Spinal cord (tissue), 10 donors: ENCODE measurements at places on chromosomes 13 and 19. TPM values are rescaled to one million over a fixed set of nuclear protein-coding genes. Genes with fewer than 3 reads are reported as not detected.

GRCh38 chr13:31929031-31929770, 102.4 kb upstream of the FRY start:
- no peaks in the 10 kb centered on the region for H3K27me3 ChIP-seq
- no peak overlapping the region for H3K4me3 ChIP-seq
- H3K36me3 ChIP-seq: no peaks in the 10 kb centered on the region
- H3K4me1 ChIP-seq: no peaks in the 10 kb centered on the region

- DNase-seq: no peak
- no peak overlapping the region for H3K4me3 ChIP-seq
- H3K4me1 ChIP-seq: no peaks in the 10 kb centered on the region
- H3K36me3 ChIP-seq: peaks cover 3% of the 10 kb centered on the region
Observed at GRCh38 chr13:35940734-35941133, 190.4 kb downstream of the DCLK1 start.

TMEM143 gene
- 6.7 TPM for total RNA-seq

- H3K27me3 ChIP-seq: no peaks in the 10 kb centered on the region
- peak overlapping the region; percentile 67 for H3K27ac ChIP-seq
- H3K4me3 ChIP-seq: peak overlapping the region; percentile 78
Observed at GRCh38 chr19:12733369-12734214, 892 bp downstream of the TRIR start.

DIRAS1 gene
- 6.9 TPM for total RNA-seq

- peaks cover 6% of the 10 kb centered on the region for H3K27me3 ChIP-seq
- no peak overlapping the region for H3K4me3 ChIP-seq
- no peaks in the 10 kb centered on the region for H3K36me3 ChIP-seq
- peaks cover 10% of the 10 kb centered on the region for H3K4me1 ChIP-seq
- no peak for DNase-seq
- no peak overlapping the region for H3K27ac ChIP-seq
Observed at GRCh38 chr19:44723299-44723951, 24.5 kb downstream of the CEACAM16 start.

DNA sequence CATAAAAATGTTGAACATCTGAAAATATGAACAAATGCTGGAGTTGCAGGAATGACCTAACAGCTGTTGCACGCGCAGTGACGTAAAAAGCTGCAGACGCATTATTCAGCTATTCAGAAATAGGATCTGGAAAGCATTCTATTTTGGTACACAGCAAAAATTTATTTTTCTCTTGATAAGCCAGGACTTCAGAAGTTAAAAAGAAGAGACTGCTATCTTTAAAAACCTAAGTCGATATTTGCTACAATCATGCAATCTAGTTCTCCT, 36.9 kb upstream of the STARD13 start:
- no peak overlapping the region for H3K27ac ChIP-seq
- no peaks in the 10 kb centered on the region for H3K4me1 ChIP-seq
- no peaks in the 10 kb centered on the region for H3K36me3 ChIP-seq
- no peaks in the 10 kb centered on the region for H3K27me3 ChIP-seq
- DNase-seq: no peak

DNA sequence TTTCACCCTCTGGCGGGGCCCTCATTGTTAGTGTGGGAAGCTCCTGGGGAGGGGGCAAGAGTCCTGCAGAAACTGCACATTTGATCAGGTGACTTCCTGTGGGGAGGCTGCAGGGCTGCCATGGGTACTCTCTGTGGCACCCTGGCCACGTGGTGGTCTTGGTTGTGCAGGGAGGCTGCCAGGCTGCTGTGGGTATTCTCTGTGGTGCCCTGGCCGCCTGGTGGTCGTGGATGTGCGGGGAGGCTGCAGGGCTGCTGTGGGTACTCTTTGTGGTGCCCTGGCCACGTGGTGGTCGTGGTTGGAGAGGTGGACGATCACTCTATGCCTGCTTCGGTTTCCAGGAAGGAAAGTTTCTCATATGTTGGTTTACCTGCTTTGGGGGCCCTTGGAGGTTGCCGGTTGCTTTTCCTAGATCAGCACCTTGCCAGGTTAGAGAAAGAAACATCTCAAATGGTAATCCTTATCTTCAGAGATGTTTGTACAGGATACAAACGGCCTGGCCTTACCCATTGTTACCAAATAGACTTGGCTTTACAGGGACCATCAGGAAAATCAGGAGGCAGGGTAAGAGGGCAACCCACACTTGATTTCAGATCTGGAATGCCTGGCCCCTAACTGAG, 22.9 kb downstream of the TEX29 start:
- H3K4me3 ChIP-seq: no peak overlapping the region
- peaks cover 24% of the 10 kb centered on the region for H3K36me3 ChIP-seq
- H3K4me1 ChIP-seq: peaks cover 6% of the 10 kb centered on the region
- H3K27me3 ChIP-seq: no peaks in the 10 kb centered on the region
- no peak overlapping the region for H3K27ac ChIP-seq

DNA sequence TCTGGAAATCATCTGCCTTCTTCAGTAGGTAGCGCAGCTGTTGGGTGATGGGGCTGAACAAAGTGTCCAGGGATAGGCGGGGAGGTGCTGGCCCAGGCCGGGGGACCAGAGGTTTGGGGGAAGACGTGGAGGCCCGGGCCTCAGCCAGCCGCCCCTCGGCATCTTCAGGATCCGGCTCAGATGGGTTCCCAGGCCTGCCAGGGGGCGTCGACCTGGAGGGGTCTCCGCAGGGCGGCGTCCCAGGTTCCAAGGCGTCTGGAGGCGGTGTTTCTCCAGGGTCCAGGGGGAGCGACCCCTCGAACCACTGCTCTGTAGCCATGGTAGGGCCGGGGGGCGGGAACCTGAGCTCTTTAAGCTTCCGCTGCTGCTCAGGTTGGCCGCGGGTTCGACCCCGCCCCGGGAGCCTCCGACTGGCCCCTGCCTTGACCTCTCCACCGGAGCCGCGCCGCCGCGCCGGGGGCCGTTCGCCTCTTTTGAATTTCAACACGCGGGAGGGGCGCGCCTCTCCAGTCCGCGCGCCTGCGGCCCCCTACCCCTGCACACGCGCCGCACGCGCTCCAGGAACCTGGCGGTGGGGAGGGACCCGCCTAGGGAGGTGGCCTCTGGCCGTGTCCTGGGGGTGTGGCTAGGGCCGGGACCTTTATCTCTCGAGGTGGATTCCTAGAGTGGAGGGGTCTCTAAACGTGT, at the start of gene C19orf67:
C19orf67 (minus strand) TSS at position 475 of the 687 bp plus-strand sequence; CDS start at position 319, 156 bp downstream.
- no peak for DNase-seq
- peaks cover 42% of the 10 kb centered on the region for H3K36me3 ChIP-seq
- peaks cover 26% of the 10 kb centered on the region for H3K4me1 ChIP-seq
- no peaks in the 10 kb centered on the region for H3K27me3 ChIP-seq
- H3K4me3 ChIP-seq: no peak within 1 kb of the TSS

DNA sequence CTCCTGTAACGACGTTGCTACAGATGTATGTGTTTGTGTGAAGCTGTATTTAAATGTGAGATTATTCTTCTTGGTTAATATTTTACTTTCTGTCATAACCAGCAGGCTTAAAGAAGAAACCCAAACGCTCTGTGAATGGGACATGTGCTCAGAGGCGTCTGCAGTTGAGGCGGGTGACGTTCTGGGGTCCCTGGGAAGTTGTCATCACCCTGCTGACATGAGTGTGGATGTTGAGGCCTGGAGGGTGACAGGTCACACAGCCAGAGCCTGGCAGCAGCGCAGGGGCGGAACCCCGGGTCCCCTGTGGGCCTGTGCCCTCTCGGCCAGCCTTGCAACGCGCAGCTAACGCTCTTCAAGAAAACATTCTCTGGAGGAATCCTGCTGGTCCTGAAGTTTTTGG, 16.6 kb downstream of the RASA3 start:
- H3K4me3 ChIP-seq: no peak overlapping the region
- no peaks in the 10 kb centered on the region for H3K27me3 ChIP-seq
- H3K36me3 ChIP-seq: peaks cover 24% of the 10 kb centered on the region

DNA sequence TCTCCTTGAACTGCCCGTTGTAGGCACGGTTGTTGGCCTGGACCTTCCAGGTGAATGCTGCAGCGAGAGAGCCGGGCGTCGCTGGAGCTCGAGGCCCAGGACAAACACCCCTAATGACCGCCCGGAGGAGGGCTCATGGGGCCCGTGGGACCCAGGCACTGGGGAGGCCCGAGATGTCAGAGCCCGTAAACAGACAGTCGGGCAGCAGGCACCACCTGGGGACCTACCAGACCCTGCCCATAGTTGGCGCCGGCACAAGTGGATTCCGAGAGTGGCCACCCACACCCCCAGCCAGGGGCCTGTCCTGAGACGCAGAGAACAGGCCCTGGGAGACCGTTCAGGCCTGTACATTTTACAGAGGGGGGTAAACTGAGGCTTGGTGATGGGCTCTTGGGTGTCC, 2.4 kb downstream of the ATP8B3 start:
- peaks cover 24% of the 10 kb centered on the region for H3K4me1 ChIP-seq
- H3K4me3 ChIP-seq: no peak overlapping the region
- no peak for DNase-seq
- no peaks in the 10 kb centered on the region for H3K27me3 ChIP-seq
- no peak overlapping the region for H3K27ac ChIP-seq
- peaks cover 10% of the 10 kb centered on the region for H3K36me3 ChIP-seq

GRCh38 chr13:110920038-110920437, 5.2 kb upstream of the ANKRD10 start:
- no peaks in the 10 kb centered on the region for H3K4me1 ChIP-seq
- H3K27ac ChIP-seq: no peak overlapping the region
- peaks cover 4% of the 10 kb centered on the region for H3K36me3 ChIP-seq
- no peak for DNase-seq
- H3K27me3 ChIP-seq: no peaks in the 10 kb centered on the region
- H3K4me3 ChIP-seq: no peak overlapping the region

DNA sequence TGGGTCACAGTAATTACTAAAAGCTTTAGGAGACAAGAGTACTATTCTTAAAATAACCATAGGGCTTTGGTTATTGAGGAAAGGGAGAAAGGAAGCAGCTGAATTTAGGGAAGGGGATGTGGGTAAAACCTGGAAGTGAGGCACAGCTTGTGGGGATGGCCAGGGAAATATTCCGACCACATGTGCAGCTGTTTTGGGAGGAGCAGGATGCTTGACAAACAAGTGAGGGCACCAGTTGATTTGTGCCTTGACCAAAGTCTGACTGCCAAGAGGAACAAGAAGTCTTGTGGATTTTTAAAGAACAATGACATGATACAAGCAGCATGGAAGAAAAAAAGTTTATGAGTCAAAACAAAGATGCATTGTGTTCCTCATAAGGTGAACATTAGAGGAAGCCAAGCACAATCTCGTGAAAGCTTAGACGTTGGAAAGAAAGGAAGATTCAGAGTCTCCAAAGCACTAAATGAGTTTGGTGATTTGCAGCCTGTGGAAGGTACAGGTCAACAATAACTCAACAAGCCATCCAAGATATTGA, 108.5 kb upstream of the GPC6 start:
- H3K27me3 ChIP-seq: no peaks in the 10 kb centered on the region
- no peak for DNase-seq
- H3K36me3 ChIP-seq: no peaks in the 10 kb centered on the region
- no peaks in the 10 kb centered on the region for H3K4me1 ChIP-seq

- H3K36me3 ChIP-seq: no peaks in the 10 kb centered on the region
- no peaks in the 10 kb centered on the region for H3K27me3 ChIP-seq
- no peak for DNase-seq
- H3K4me1 ChIP-seq: no peaks in the 10 kb centered on the region
- peak overlapping the region; percentile 70 for H3K27ac ChIP-seq
Observed at GRCh38 chr13:74574964-74575728, 440.9 kb upstream of the KLF12 start.

- DNase-seq: no peak
- no peak overlapping the region for H3K4me3 ChIP-seq
- H3K27me3 ChIP-seq: no peaks in the 10 kb centered on the region
- no peaks in the 10 kb centered on the region for H3K4me1 ChIP-seq
Observed at GRCh38 chr13:47327861-47328260, 431.0 kb upstream of the HTR2A start.

PROZ gene
- total RNA-seq: not detected

GRCh38 chr19:10118960-10119359, 739 bp downstream of the EIF3G start:
- no peak overlapping the region for H3K27ac ChIP-seq
- peaks cover 16% of the 10 kb centered on the region for H3K4me1 ChIP-seq
- DNase-seq: no peak
- H3K27me3 ChIP-seq: no peaks in the 10 kb centered on the region
- H3K36me3 ChIP-seq: peaks cover 54% of the 10 kb centered on the region
- peak overlapping the region; percentile 92 for H3K4me3 ChIP-seq

THSD8 gene
- total RNA-seq: not detected

DNA sequence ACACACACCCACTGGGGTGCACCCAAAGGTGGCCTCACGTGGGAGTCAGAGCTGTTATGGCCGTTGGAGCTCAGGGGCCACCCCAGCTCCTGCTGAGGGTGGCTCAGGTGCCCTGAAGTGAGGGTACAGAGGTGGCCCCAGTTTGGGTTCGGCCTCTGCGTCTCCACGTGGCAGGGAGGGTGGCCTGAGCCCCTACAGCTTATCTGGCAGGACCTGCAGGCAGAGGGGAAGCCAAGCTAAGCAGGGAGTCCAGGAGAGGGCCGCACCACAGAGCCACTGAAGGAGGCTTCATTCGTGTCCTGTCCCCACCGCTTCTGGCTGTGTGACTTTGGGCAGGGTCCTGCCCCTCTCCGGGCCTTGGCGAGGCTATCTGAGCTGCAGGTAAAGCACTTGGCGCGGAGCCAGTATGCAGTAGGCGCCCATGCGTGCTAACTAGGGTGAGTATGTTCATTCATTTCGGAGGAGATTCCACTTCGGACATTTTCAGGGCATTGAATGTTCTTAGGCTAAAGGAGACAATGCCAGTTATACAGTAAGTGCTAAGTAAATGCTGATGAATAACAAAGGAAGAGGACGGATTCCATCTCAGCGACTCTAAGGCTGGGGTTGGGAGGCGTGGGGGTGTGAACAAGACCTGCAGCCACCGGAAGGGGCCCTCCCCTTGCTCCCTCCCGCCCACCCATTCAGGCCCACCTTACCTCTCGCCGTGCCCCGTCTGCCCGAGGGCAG, 4.9 kb downstream of the REX1BD start:
- no peak overlapping the region for H3K4me3 ChIP-seq
- H3K27me3 ChIP-seq: peaks cover 20% of the 10 kb centered on the region
- DNase-seq: peak; percentile 41
- peaks cover 18% of the 10 kb centered on the region for H3K36me3 ChIP-seq
- no peak overlapping the region for H3K27ac ChIP-seq

DNA sequence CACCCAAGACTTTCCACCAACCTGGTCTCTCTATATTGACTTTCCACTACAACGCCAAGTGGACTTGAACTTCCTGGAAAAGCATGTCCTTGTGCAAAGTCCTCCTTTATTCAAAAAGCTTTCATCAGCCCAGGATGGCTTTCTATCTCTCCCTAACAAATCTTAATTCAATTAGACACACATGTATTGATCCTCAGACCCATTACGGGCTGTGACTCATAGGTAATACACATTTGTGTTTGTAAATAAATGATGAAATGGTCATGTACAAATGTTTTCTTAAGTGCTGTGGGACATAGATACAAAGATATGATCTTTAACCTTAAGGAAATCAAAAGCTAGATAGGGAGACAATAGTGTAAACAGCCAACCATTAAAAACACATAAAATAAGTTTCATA, 1189.7 kb downstream of the EFNB2 start:
- H3K36me3 ChIP-seq: no peaks in the 10 kb centered on the region
- no peak overlapping the region for H3K27ac ChIP-seq
- no peak overlapping the region for H3K4me3 ChIP-seq
- no peaks in the 10 kb centered on the region for H3K27me3 ChIP-seq
- H3K4me1 ChIP-seq: no peaks in the 10 kb centered on the region

TSSK6 gene
- 1.4 TPM for total RNA-seq

DNA sequence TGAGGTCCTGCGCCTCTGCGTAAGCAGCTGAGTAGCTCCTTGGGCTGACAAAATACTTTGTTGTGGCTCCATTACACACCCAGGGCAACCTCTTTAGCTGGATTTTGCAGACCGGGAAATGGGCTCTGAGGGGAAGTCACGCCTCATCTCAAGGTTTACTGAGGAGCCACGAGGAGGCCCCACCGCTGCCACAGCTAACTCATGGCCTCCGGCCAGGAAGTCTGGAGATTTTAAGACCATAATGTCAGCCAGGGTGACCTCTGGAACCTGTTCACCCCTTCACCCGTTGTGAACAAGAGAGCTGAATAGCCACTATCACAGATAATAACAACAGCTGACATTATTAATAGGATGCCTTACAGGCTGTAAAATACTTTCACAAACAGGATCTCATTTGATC, 351.3 kb upstream of the TMTC4 start:
- no peaks in the 10 kb centered on the region for H3K36me3 ChIP-seq
- no peak for DNase-seq
- H3K27ac ChIP-seq: no peak overlapping the region
